ENCODE measurements at places on chromosomes 4 and X.

DNA sequence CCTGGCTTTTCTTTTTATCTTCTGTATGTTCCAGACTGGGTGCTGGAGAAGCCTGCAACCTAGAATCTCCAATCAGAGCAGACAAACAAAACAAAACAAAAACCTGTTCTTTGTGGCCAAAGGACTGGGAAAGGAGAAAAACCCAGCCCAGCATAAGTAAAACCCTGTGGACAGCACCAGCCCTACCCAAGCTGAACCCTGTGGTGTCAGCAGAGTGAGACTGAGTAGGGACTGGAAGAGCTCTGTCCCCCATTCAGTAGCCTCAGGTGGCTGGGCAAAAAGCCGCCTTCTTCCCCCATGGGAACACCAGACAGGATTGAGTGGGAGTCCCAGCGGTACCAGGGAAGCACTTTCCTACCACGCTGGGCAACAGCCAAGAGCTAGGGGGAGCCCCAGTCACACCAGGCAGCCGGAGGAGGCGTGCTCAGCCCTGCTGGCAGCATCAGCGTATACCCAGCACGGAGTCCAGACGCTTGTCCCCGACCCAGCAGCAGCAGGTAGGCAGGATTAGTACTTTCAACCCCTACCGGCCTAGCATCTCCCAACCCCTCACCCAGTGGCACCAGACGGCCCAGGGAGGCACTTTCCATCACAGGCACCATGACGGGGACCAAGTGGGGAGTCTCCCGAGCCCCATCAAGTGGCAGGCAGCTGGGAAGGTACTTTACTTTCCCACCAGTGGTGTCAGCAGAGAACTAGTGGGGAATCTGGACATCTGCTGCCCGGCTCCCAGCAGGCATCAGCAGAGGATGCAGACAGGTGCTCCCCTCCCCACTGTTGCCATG, 8.6 kb upstream of the JADE3 start:
- peak; percentile 45 for DNase-seq

DNA sequence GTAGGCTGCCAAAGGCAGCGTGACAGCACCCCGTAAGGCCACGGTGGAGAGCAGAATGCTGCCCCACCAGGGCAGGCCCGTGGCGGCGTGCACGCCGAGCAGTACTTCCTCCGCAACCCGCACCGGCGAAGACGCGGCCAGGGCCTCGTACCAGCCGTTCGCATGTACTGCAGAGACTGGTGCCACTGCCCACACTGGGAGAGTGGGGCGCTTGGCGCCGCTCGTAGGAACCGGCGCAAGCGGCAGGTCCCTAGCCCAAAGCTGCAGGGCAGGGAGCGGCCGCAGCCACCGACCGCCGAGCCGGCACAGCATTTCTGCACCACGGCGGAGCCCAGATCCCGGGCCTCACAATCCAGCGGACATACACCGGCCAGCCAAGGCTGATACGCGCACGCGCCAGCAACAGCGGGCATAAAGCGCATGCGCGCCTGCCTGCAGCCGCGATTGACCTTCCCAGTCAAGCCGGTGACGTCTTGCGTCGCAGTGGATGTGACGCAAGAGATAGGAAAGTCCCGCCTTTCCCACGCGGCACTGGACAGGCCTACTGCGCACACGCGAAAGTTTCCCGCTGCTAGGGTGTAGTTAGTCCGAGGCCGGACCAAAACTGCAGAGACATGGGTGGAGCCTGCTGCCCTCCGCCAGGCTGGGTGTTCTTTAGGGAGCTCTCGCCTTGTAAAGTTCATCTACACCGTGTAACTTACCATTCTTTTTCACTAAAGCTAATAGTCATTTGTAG, at the start of gene COX18:
TSS of gene COX18 (minus strand) at position 379 of the 736 bp plus-strand sequence. CDS start at position 312, 67 bp downstream.
- peak; percentile 93 for DNase-seq

DNA sequence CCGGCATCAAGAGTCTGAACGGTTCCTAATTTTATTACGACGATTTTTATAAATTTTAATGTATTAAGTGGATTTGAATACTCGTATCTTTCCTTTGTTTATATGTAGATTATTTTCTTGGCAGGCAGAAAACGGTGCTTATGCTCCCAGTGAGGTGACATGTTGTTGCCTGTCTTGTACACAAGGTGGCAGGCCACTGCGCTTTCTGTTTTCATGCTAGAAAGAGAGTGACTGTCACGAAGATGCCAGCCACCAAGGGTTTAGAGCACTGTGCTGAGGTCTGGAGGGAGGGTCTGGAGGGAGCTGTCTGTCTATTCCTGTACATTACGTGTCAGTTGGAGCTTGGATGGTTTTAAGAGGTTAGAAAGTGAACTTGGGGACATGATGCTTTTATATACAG, 87.7 kb downstream of the SHROOM2 start:
- DNase-seq = peak; percentile 6

DNA sequence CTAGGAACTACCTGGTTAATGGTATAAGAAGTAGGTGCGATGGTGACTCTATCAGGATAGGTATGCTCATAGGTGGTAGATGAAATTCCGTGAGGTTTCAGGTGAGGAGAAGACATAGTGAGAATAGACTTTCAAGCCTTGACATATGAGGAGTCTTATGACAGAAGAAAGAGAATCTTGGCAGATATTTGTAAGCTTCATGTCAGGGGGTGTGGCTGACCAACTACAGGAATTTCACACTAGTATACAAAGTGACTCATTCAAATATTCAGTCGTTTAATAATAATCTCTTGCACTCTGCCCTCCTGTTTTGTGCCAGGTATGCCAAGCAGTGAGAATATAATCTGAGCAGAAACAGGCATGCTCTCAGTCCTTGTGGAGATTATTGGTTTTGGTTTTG, 22.8 kb downstream of the PACRGL start:
- DNase-seq = no peak

DNA sequence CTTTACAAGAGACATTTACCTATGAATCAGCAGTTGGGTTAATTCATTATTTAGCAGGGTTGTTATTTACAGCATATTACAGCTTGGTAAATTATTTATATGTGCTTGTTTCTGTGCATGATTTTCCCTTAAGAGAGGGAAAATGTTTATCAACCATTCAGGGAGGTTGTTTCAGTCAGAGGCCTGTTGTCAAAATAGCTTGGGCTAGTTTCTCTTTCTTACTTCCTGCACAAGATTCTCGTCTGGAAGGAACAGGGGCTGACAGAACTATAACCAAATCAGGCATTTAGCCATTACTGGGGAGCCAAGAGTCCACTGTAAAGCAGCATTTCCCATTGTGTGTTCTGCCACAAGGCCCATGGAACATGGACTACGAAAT, 135.8 kb downstream of the HS6ST2 start:
- DNase-seq = no peak

Data from stimulated activated CD4-positive, alpha-beta T cell treated with anti-CD3 and anti-CD28 coated beads, Interleukin-2, amount 100 ng/mL, for 4 hours (primary cell).